ENCODE measurements at places on chromosomes 1 and 21. TPM values are rescaled to one million over a fixed set of nuclear protein-coding genes. Genes with fewer than 3 reads are reported as not detected.

DNA sequence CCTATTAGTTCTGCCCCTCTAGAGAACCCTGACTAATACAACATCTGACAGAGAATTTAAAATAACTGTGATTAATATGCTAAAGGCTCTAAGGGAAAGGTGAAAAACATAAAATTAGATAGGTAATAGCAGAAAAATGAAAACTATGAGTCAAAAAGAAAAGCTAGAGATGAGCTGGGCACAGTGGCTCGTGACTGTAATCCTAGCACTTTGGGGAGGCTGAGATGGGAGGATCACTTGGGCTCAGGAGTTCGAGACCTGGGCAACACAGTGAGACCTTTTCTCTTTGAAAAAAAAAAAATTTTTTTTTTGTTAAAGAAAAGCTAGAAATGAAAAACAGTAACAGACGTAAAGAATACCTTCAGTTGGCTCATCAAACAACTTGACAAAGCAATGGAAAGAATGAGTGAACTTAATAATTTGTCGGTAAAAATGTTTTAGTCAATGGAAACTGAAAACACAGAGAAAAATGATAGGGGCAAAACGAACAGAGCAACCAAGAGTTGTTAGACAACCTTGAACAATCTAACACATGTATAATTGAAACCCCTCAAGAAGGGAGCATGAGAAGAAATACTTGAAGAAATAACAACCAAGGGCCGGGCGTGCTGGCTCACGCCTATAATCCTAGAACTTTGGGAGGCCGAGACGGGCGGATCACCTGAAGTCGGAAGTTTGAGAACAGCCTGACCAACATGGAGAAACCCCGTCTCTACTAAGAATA is 132.9 kb upstream of the GFI1 start:
- no peak for DNase-seq
- no peaks in the 10 kb centered on the region for H3K27me3 ChIP-seq
- H3K27ac ChIP-seq = no peak overlapping the region
- H3K4me1 ChIP-seq = no peaks in the 10 kb centered on the region
- no peaks in the 10 kb centered on the region for H3K36me3 ChIP-seq

GRCh38 chr1:230787471-230787870 is 40.3 kb downstream of the CAPN9 start:
- no peaks in the 10 kb centered on the region for H3K27me3 ChIP-seq
- H3K27ac ChIP-seq = no peak overlapping the region
- H3K4me3 ChIP-seq = no peak overlapping the region
- no peaks in the 10 kb centered on the region for H3K4me1 ChIP-seq
- DNase-seq = no peak
- no peaks in the 10 kb centered on the region for H3K36me3 ChIP-seq

- H3K36me3 ChIP-seq = no peaks in the 10 kb centered on the region
- no peaks in the 10 kb centered on the region for H3K27me3 ChIP-seq
- H3K4me1 ChIP-seq = peaks cover 10% of the 10 kb centered on the region
- DNase-seq = no peak
- peak within 1 kb of the TSS; percentile 87 for H3K27ac ChIP-seq
Measured at GRCh38 chr1:45803299-45803780, at the start of gene MAST2. MAST2 (plus strand) TSS chr1:45803612; CDS start chr1:45803896, 284 bp downstream.

DNA sequence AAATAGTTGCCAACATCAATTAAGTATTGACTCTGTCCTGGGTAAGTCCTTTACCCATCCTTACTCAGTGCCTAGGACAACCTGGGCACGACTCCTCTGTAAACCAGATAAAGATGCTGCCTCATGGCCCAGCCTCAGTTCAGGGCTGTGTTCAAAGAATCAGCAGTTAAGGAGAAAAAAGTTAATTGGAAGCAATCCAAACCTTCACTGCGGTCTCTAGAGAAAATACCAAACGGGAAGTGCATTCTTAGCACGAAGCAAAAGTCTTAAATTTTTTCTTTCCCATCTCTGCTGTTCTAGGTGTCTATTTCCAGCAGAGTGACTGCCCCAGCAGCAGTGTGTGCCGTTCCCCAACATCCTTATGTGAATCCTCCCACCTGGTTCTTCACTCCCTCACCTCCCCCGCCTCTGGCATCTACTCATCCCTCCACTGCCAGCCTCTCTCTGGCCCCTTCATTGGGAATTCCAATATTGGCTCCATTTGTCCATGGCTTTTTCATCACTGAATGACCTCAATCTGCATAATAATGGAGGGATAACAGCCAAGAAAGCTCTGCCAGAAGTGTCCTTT is 23.2 kb downstream of the KANK4 start:
- no peak overlapping the region for H3K27ac ChIP-seq
- no peak overlapping the region for H3K4me3 ChIP-seq
- no peak for DNase-seq
- H3K27me3 ChIP-seq = peaks cover 16% of the 10 kb centered on the region

DNA sequence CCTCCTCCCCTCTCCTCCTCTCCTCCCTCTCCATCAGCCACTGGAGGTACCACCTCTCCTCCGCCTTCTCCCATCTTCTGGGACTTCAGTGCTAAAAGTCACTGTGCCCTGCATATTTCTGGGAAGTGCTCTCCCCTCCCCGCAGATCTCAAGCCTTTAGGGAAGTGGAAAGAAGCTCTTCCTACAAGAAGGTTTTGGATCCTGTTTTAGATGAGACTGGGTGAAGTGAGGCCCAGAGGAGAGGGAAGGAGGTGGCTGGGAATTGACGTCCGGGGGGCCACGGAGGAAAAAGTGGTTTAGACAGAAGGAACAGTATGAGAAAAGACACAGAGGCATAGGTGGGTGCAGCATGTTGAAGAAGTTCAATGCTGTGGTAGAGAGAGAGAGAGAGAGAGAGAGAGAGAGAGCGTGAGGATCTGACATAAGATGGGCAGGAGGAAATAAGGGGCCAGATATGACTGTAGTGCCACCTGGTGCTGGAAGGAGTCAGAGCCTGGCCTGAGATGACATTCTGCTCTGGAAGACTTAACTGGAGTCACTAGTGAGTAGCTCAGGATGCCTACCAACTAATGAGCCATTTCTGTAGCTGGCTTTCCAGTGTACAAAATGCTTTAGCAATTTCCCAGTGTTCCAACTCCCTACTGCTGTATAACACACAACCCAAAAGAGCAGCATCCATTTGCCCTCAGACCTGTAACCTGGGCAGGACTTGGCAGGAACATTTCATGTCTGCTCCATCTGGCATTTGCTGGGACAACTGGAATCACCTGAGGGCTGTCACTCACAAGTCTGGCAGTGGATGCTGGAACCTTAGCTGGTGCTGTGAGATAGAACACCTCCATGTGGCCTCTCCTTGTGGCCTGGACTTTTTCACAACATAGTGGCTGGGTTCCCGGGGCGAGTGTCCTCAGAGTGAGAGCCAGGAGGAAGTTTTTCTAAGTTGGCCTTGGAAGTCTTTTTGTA is 16.6 kb upstream of the ZSCAN20 start:
- no peaks in the 10 kb centered on the region for H3K27me3 ChIP-seq
- H3K4me1 ChIP-seq = no peaks in the 10 kb centered on the region
- no peak overlapping the region for H3K4me3 ChIP-seq
- peak; percentile 84 for DNase-seq
- no peaks in the 10 kb centered on the region for H3K36me3 ChIP-seq

- no peak for DNase-seq
- no peaks in the 10 kb centered on the region for H3K4me1 ChIP-seq
- no peaks in the 10 kb centered on the region for H3K36me3 ChIP-seq
- peaks cover 9% of the 10 kb centered on the region for H3K27me3 ChIP-seq
Measured at GRCh38 chr1:205951746-205952145, 8.5 kb upstream of the SLC26A9 start.

DNA sequence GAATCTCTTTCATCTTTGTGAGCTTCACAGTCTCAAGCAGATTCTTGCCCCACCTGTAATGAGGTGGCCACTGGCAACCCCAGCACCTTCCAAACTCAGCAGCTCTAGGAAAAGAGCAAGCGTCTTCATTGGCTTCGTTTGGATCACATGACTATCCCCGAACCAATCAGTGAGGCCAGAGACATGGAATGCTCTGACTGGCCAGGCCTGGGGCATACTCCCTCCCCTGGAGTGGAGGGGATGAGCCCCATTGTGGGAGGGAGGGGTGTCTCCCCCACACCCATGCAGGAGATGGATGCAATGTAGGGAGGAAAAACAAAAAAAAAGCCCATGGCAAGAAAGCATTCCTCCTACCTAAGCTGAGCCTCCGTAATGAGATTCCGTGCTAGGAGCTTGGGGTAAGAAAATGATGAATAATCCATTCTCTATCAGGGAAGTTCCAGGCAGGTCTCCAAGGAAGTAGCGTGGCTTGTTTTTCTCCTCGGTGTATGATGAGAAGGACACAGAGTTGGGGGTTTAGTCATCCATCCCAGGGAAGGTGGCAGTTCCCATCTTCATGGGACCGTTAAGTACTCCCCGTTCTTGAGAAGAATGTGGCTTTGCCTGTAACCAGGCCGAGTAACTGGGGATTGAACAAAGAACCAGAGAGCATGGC is 32.7 kb downstream of the FHAD1 start:
- H3K27me3 ChIP-seq = peaks cover 3% of the 10 kb centered on the region
- H3K36me3 ChIP-seq = no peaks in the 10 kb centered on the region
- DNase-seq = no peak
- H3K27ac ChIP-seq = no peak overlapping the region
- H3K4me3 ChIP-seq = no peak overlapping the region
- no peaks in the 10 kb centered on the region for H3K4me1 ChIP-seq

Gene CAPN2
- 171 TPM for total RNA-seq

DNA sequence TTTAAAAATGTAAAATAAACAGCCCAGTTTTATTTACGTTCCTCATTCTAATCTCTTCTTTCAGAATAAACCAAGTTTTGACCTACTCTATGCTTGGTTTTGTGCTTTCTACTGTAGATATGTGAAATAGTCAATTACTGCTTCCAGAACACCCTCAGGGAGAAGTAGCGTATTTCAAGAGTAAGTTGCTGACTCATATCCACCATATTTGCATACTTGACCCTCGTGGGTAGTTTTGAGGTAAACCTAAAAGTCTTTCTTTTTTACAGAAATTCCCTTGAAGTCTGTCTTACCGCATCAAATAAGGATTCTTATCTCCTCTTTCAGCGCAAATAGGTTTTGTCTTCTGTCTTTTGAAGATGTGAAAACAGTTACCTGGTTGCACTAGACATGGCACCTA is 1.4 kb upstream of the OR2L3 start:
- H3K36me3 ChIP-seq = no peaks in the 10 kb centered on the region
- H3K27ac ChIP-seq = no peak overlapping the region
- H3K4me3 ChIP-seq = no peak overlapping the region
- DNase-seq = no peak
- H3K4me1 ChIP-seq = no peaks in the 10 kb centered on the region
- no peaks in the 10 kb centered on the region for H3K27me3 ChIP-seq

Gene SYTL1
- 2.4 TPM for total RNA-seq

Gene PRKAA2
- 11.1 TPM for total RNA-seq

Gene ATP1A4
- not detected for total RNA-seq

GRCh38 chr1:43074244-43074643 is 97.8 kb downstream of the EBNA1BP2 start:
- DNase-seq = no peak
- no peaks in the 10 kb centered on the region for H3K4me1 ChIP-seq
- no peaks in the 10 kb centered on the region for H3K27me3 ChIP-seq
- no peak overlapping the region for H3K27ac ChIP-seq

DNA sequence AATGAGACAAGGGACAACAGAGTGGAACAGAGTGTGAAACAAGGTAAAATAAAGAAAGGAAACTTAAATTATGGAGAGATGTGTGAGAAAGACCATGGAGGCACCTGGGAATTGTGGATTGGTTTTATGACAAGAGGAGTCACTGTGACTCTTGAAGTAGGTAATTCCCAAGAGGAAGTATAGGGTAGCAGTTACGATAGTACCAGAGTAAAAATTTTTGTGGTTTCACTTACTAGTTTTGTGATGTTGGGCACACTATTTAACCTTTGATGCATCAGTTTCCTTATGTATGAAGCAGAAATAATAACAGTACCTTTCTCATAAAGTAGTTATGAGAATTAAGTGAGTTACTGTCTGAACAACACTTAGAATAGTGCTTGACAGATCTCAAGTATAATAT is 267.9 kb upstream of the DPYD start:
- no peak for DNase-seq
- H3K27me3 ChIP-seq = no peaks in the 10 kb centered on the region
- no peak overlapping the region for H3K4me3 ChIP-seq
- H3K27ac ChIP-seq = no peak overlapping the region
- H3K36me3 ChIP-seq = no peaks in the 10 kb centered on the region
- H3K4me1 ChIP-seq = no peaks in the 10 kb centered on the region

DNA sequence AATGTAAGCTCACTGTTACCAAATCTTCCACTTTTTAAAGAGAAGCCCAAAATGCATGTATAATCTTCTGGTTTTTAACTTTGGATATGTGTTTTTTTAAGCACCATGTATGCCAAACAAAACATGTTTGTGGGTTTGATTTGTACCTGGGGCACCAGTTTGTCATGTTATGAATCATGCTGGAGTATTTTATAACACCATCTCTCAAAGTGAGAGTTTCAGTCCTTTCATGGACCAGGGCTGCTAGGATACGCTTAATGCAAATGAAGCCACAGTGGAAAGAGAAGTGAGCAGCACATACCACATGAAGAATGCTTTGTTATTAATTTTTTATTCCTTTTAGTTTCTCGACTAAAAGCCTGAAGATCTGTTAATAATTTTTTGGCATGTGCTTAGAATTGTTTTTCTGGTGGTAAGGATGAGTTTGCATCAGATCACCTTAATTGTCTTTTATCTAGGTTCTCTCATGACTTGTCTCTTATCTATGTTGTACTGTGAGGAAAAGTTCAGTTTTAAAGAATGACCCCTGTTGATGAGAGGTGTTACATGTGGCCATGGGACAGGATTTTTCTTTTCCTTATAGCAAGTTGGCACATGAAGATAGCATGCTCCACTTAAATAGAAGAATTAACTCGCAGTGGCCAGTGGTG is 2.0 kb upstream of the RABGAP1L start:
- no peak overlapping the region for H3K27ac ChIP-seq
- H3K4me1 ChIP-seq = peaks cover 9% of the 10 kb centered on the region
- no peak for DNase-seq
- H3K27me3 ChIP-seq = no peaks in the 10 kb centered on the region

Gene APOBEC4
- not detected for total RNA-seq

Gene TBX15
- total RNA-seq = 1.9 TPM

DNA sequence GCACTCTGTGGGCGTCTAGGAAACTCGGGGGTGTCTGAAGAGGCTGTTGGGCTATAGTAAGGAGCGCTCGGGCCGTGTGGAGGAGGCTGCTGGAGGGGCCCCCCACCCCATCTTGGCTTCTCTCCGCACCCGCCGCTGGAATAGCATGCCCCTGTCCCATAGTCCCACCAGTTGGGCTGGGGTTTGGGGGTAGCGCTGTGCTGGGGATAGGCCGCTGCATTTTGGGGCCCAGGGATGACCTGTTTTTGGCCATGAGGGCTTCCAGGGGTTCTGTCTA is 511 bp downstream of the EFNA3 start:
- no peaks in the 10 kb centered on the region for H3K36me3 ChIP-seq
- H3K4me1 ChIP-seq = peaks cover 14% of the 10 kb centered on the region
- H3K27ac ChIP-seq = no peak overlapping the region
- no peak for DNase-seq
- peak overlapping the region; percentile 53 for H3K4me3 ChIP-seq

Data from Panc1 (cell line).